Endothelial cell of umbilical vein (primary cell): ENCODE measurements at places on chromosomes 7 and 10.

GRCh38 chr7:2616387-2617324 lies 15.1 kb upstream of the TTYH3 start:
- no peak for DNase-seq

DNA sequence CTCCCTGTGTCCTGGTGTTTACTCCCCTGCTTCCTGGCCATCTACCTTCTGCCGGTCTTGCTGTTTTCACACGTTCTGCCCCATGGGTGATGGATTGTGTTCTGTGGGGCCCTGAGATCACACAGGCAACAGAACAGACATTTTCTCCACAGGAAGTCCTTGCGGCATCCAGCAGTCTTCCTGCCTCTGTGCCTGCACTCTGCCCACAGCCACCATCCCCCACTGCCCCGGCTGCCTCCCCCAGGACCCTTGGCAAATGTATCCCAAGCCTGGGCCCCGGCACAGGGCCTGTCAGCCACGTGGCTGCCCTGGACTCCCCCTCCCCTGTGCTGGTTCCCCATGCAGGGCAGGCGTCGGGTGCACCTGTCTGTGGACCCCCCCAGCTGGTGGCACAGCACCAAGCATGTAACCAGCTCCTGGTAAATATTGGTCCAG lies 184.2 kb downstream of the WDR37 start:
- DNase-seq = no peak

- no peak for DNase-seq
These were observed 229.1 kb downstream of the ELFN1 start for GRCh38 chr7:1899196-1899595.

DNA sequence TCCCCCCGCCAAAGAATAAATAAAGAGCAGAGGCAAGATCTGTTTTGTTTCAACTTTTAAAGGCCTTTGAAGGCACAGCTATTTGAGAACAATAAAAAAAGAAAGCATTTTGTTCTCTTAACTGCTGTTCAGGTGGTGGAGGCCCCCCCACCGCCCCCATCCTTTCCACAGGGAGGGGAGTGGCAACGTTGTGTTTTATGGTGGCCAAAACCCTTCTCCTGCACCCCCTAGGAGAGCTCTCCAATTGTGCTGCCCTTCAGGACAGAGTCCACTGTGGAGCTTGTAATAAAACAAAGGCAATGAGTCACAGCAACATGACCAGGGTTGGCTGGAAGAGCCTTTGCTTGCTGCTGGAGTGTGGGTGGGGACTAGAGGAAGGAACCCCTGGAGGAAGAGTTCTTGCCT lies 987.9 kb downstream of the KCNMA1 start:
- DNase-seq = no peak

DNA sequence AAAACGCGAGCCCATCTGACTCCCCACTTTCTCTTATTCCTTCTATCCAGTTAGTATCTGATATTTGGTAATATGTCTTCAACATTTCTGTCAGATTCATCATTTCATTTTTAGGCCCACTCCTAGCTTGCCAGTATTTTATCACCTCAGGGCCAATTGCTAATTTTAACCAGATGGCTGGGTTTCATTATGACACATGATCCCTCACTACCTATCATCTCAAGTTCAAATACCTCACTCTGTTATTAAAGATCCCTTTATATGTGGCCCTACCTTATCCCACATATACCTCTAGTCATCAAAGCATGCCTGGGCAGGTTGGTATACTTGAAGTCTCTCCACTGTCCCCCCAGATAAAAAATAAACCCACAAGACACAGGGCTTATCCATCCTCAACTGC lies 104.9 kb downstream of the RNLS start:
- DNase-seq = no peak

DNA sequence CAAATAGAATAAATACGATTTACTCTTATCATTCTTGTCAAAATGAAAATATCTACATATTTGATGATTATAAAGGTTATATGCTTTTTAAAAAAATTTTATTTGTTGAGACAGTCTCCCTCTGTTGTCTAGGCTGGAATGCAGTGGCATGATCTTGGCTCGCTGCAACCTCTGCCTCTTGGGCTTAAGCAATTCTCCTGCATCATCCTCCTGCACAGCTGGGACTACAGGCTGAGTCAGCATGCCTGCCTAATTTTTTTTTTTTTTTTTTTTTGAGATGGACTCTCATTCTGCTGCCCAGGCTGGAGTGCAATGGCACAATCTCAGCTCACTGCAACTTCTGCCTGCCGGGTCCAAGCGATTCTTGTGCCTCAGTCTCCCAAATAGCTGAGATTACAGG lies 48.9 kb downstream of the PUS7 start:
- no peak for DNase-seq
